Nephron progenitor cell (in vitro differentiated cells): ENCODE measurements at places on chromosomes 16 and 17.
A peak's percentile ranks its signal among the peaks of the same experiment; 100 is the strongest.

DNA sequence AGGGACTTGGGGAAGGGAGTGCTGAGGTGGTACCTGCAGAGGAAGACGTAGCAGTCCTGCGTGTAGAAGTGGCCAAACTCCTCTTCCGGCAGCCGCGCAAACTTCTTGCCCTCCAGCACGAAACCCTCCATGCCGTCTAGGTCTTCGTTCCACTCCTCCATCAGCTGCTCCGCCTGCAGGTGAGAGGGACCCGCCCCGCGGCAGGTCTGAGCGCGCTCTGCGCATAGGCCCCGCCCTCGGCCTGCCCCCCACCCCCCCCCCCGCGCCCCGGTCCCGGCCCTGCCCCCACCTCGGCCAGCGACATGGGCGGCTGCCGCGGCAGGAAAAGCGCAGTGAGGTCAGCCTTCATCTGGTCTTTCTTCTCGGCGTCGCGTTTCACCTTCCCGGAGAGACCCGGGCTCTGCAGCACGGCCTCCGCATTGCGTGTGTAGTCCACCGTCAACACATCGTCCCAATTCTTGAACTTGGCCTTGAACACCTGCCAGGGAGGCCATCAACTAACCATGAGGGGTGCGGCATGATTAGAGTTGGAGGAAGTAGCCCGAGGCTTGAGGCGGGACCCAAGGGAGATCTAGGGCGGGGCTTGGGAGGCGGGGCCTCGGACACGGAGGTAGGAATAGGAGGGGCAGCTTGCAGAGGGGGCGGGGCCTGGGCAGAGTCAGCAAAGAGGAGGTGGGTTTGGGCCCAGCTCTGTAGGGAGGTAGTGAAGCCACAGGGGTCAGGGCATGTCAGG is 11.5 kb downstream of the FLII start:
- peak; percentile 81 for DNase-seq

GRCh38 chr17:17849845-17850373 is 13.1 kb upstream of the SREBF1 start:
- DNase-seq = no peak

DNA sequence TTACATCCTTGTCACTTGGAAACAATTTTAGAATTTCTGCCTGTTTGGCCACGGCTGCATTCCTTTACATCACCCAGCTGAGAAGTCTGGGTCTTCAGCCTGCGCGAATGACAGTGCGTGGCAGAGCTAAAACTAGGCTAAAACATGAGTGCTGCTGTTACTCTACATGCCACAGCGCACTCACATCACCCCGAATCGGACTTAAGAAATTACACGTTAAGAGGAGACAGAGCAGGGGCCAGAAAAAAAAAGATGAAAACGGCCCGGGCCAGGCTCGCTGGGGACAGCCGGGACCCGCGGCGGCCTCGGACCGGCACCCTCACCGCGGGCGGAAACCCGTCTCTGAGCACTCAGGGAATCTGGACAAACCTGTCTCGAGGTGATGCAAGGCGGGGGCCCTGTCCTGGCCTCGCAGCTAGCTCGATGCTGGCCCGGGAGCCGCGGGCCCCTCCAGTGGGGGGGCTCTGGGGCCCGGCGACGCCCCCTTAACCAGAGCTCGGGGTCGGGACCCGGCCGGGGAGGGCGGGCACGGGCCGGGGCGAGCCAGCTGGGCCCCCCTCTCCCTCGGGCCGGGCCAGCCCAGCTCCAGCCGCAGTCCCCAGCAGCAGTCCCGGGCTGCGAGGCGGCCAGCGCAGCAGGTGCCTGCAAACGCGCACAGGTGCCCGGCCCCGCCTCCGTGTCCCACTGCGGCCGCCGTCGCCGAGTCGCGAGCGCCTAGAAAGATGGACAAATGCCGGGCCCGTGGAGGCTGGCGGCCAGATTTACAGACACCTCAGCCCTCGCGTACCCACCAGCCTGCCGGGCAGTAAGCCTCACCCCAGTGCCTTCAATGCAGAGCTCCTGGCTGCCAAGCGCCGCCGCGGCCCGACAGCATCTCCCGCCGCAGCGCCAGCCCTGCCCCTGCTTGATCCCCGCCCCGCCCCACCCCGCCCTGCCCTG is at the start of gene AKTIP:
Gene AKTIP, minus strand, starts transcription at position 879 of the 939 bp plus-strand sequence. CDS start 2,950 bp downstream, outside the sequence.
- peak; percentile 45 for DNase-seq

DNA sequence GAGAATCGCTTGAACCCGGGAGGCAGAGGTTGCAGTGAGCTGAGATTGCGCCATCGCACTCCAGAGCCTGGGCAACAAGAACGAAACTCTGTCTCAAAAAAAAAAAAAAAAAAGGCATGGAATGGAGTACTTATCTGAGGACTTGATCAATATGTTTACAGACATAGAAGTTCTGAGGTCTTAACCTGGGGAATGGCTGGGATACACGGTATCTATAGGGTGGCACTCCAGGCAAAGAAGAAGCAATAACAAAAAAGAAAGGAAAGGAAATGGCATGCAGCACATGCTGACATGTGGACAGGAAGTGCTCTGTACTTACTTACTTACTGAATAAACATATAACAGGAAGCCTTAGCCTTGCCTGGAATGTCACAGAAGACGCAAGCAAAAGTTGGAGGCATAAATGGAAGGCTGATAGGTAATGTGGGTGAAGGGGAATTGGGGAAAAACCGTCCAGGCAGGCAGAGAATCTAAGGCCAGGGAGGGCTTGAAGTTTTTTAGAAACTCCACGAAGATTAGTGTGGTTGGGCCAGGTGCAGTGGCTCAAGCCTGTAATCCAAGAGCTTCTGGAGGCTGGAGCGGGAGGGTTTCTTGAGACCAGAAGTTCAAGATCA is 10.1 kb upstream of the SPOP start:
- no peak for DNase-seq

- DNase-seq = no peak
Measured at GRCh38 chr17:72717276-72717675, 375.2 kb downstream of the SLC39A11 start.

DNA sequence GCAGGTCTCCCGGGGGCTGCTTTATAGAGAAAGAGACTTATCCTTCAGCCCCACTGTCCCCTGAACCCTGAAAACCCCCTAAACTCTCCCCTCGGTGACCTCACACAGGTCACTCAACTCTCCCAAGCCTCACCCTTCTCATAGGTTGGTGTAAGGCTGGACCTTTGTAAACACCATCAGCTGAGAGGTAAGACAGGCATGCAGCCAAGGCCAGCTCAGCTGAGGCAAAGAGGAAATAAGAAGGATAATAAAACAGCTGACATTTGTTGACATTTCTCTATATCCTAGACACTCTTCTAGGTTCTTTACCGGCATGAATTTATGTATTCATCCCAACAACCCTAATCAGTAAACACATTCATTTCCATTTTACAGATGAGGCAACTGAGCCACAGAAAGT is 134.3 kb downstream of the CCT6B start:
- no peak for DNase-seq

- no peak for DNase-seq
Measured at GRCh38 chr17:49344914-49345313, 17.1 kb downstream of the ZNF652 start.

GRCh38 chr17:14921936-14922335 is 343.2 kb downstream of the PMP22 start:
- DNase-seq = no peak

- DNase-seq = no peak
Measured at GRCh38 chr16:1028056-1028455, 44.5 kb upstream of the SSTR5 start.

- no peak for DNase-seq
Measured at GRCh38 chr16:68309799-68310198, 947 bp downstream of the SLC7A6OS start.

GRCh38 chr17:72561266-72561665 is 440.4 kb downstream of the SOX9 start:
- DNase-seq = no peak

DNA sequence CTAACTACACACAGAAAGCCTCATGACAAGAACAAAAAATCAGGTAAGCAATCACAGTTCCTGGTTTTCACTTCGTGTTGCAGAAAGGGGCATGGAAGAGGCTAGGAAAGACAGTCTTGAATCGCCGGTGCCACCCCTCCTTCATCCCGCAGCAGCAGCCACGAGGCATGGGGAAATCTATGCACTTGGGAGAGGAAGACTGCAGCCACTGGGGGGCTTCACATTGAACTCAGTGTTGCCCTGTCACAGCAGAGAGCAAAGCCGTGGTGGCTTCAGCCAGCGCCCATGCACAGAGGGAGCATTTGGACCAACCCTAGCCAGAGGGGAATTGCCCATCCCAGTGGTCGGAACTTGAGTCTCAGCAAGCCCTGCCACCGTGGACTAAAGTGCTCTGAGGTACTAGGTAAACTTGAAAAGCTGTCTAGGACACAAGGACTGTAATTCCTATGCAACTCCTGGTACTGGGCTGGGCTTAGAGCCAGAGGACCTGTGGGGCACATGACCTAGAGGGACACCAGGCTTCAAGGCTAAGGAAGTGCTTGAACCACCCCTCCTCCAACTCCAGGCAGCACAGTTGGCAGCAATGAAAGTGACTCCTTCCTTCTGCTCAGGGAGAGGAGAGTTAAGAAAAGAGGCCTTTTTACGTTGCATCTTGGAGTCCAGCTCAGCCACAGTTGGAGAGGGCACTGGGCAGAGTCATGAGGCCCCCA is 35.2 kb upstream of the ATP2C2 start:
- DNase-seq = peak; percentile 15

- no peak for DNase-seq
Measured at GRCh38 chr16:60686824-60687223, 1349.4 kb downstream of the CDH8 start.

DNA sequence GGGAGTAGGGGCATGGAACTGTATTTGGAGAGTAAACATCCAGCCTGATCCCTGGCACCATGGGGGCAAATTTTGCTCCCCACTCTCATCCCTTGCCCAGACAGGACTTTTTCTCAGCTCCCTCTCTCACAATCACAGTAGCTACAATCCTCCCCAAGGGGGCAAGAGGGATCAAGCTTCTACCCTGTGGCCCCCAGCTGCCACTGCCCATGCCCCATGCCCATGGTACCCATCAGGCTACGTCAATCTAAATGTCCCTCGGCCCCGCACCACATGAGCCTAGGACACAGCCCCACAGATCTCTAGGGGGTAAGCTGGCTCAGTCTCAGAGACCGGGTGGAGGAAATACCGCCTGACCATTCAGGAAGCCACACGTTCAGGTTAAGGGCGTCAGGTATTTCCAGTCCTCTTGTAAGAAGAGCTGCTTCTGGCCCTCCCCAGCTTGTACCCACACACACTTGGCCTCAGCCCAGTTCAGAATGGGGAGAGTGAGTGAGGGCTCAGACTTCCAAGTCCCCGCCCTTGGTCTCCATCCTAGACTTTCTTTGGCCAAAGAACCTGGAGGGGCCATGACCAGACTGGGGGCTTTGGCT is 1.8 kb downstream of the CACNB1 start:
- DNase-seq = no peak

DNA sequence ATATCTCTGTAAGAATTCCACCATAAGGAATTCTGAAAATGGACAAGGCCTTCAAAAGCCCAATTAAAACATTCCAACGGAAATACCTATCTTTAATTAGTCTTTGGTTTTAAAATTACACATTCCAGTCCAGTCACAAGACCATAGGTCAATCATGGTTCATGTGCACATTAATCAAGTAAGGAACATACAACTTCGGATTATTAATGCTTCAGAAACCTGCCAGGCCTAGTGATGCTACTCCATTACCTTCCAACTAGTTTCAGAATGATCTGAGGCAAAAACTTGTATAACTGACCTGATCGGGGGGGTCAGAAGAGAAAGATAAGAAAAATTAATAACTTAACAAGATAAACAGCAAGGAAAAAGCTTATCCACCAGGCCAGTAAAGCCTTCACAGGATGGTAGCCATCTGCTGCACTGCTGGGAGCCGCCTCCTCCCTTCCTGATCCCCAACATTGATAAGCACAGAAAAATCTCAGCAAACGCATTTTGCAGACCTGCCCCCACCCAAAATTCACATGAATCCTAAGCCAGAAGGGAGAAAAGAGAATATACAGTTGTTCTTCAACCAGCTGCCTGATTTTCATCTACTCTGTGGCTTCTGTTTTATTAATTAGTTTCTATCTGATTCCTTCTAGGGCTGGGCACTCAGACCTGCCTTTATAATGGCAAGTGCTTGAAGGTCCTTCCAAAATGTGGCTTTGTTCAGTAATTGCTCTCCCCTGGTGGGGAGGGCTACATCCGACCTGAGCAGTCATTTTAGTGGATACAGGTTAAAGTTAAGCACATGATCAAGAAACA is 6.0 kb downstream of the SDR42E1 start:
- DNase-seq = no peak

DNA sequence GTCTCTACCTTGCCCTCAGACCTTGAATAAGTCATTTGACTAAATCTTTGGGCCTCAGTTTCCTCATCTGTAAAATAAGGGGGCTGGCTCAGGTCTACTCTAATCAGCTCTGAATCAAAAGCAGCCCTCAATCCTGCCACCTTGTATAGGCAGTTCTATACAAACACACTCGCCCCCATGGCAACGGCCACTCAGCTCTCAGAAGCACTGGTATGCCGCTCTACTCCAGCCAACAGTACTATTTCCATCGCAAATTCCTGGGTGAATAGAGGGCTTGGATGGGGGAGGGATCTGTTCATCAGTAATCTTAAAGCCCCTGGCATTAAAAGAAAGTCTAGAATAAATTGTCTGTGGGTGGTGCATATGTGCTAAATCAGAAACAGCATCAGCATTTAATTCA is 21.2 kb upstream of the TAOK1 start:
- DNase-seq = peak; percentile 21

GRCh38 chr16:89409161-89409711 is 81.1 kb downstream of the ANKRD11 start:
- no peak for DNase-seq

- DNase-seq = no peak
Measured at GRCh38 chr17:75096082-75096625, 8.4 kb downstream of the SLC16A5 start.

DNA sequence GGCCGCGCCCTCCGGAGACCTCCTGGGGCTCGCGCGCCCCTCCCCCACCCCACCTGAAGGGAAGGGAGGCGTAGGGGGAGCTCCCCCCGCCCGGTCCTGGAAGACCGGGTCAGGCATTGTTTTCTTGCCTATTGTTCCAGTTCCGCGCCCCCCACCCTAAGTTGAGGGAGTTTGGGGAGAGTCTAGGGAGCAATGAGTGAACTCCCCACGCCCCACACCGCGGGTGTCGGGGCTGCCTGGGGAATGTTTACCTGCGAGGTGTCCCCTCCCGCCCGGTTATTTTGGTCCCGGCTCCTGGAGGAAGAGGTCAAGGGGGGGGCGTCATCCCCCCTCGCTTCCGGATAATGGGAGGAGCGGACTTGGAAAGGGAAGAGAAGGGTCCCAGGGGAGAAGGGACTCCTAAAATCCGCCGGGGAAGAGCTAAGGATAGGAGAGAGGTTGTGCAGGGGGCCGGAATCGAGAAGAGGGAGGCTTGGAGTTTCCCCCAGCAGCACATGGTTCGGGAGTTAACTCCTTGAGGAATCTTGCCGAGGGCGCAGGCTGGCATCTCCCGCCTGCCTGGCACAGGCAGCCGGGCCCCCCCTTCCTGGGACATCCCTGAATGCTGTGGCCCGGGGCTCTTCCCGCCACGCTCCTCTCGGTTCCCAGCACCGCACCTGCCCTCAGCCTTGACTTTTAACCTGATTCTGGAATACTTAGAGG is 881 bp downstream of the MLLT6 start:
- DNase-seq = peak; percentile 49

- DNase-seq = no peak
Measured at GRCh38 chr16:19743816-19744159, 25.7 kb downstream of the IQCK start.
